ENCODE measurements at places on chromosomes 7 and 10.

GRCh38 chr7:105589356-105590077 lies 8.2 kb upstream of the EFCAB10 start:
- peak; percentile 40 for DNase-seq

GRCh38 chr7:157668221-157668883 lies 331.5 kb downstream of the DNAJB6 start:
- no peak for DNase-seq

GRCh38 chr7:96401200-96401599 lies 79.3 kb upstream of the SLC25A13 start:
- DNase-seq: no peak

DNA sequence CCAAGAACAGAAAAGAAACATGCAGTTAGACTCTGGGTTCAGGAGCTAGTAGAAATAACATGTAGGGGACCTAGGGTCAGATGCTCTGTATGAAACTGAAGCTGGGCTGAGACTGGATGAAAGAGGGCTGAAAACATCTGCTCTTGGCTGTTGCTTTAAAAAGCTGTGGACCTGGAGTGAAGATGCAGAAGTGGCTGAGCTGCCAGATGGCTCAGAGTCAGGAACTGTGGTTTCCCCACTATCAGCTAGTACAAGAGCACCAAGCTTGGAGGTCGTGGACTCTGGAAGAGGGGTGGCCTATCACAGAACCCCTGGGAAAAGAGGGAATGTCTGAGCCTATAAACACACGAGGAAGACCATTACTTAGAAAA lies 5.9 kb downstream of the ADK start:
- peak; percentile 54 for DNase-seq

- peak; percentile 30 for DNase-seq
Measured at GRCh38 chr7:81186691-81187090, 267.8 kb upstream of the SEMA3C start.

GRCh38 chr7:77351539-77352004 lies 64.6 kb downstream of the GSAP start:
- DNase-seq: peak; percentile 30

DNA sequence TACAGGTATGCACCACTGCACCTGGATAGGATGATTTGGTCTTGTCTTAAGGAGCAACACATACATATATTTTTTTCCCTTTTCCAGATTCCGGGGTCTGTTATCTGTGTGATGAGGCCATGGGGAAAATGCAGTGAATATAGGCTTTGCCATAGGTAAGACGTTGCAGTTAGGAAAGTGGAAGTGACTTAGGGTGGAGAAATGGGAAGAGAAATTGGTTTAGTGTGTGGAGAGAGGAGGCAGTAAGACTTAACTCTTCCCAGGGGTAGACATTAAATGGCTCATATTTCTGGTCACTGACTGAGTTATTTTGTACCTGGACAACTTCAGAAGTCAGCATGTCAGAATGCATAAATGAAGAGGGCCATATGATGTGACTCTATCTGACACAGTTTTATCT lies 66.7 kb downstream of the PFKFB3 start:
- no peak for DNase-seq

Measured in stomach (tissue), 19 donors.